ENCODE measurements at places on chromosomes 7 and 10.

- no peak for DNase-seq
These were observed 13.5 kb downstream of the SLK start for GRCh38 chr10:103980288-103980906.

DNA sequence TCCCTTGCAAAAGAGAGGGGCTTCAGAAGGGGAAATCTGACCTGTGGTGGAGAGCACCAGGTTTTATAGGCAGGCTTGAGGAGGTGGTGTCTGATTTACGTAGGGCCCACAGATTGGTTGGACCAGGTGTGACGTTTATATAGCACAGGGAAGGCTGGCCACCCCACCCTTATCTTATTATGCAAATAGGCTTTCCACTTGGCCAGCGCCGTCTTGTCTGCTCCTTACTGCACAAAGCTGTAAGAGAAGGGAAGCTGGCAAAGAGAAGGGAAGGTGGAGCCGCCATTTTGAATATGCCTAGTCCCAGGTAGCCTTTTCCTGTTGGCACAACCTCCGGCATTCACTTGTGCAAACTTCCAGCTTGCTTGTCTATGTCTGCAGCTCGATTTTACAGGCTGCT lies 221.4 kb downstream of the GATA3 start:
- no peak for DNase-seq

- no peak for DNase-seq
These were observed 18.4 kb downstream of the ADAM8 start for GRCh38 chr10:133258066-133258817.

DNA sequence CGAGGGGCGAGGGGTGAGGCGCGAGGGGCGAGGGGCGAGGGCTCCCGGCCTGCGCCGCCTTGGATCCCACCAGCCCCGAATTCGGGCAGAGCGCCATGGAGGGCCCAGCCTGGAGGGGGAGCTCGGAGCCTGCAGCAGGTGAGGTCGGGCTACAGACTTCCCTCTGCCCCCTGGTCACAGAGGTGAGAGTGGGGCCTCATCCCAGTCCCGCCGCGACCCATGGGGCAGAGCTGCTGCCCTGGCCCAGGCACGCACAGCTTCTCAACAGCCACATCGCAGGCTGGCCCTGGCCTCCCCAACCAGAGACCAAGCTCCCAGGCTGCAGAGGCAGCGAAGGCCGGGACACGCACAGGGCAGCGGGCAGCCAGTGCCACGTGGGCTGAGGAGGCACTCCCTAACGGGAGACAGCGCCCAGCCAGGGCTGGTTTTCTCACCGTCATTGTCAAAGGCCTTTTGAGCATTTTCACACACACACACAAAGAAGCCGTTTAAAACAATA lies 191.8 kb downstream of the PTPRN2 start:
- no peak for DNase-seq

DNA sequence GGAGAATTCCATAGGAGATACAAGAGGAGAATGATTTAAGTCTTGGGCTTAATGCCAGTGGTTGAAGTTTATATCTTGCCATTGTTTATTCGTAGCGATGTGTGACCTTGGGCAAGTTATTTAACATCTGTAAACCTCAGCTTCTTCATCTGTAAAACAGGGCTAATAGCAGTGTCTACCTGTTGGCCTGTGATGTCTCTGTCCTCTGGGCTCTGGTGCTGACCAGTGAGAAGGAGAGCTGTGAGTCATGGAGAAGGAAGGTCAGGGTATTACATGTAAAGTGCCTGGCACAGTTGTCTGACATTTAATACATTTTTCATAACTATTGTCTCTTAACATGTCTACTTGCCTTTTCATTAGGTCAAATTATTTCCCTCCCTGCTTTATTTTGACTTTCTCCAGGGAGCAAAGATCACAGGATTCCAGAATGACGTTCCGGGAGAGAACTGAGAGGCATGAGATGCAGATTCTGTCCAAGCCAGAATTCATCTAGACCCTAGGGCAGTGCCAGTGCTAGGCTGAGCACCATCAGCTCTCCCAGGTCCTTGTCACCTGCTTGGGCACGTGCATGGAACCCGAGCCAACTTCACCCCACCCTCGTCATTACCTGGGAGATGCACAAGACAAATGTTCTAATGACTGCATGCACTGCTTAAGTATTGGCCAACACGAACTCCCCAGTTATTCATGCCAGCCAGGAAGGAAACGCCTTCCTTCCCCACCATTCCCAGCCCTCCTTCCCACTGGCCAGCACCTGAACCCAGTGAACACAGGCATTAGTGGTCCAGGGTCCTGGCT lies 187.9 kb downstream of the DPY19L1 start:
- DNase-seq, result no peak

DNA sequence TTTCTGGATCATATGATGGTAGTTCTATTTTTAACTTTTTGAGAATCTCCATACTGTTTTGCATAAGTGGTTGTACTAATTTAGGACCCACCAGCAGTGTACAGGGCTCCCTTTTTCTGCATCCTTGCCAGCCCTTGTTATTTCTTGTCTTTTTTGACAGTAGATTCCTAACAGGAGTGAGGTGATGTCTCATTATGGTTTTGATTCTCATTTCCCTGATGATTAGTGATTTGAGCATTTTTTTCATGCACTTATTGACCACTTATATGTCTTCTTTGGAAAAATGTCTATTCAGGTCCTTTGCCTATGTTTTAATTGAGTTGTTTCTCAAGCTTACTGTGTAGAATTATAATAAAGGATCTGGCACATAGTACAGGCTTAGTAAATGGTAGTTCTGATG lies 238.8 kb upstream of the BMPER start:
- no peak for DNase-seq

Data from stimulated activated CD4-positive, alpha-beta T cell treated with anti-CD3 and anti-CD28 coated beads, Interleukin-4, amount 100 ng/mL, for 1 hour (primary cell).